Hippocampal formation (tissue), 2 donors: ENCODE measurements at places on chromosomes 3 and 15.
A peak's percentile ranks its signal among the peaks of the same experiment; 100 is the strongest.

- no peak for DNase-seq
Measured at GRCh38 chr3:135133905-135134683, 339.0 kb downstream of the EPHB1 start.

DNA sequence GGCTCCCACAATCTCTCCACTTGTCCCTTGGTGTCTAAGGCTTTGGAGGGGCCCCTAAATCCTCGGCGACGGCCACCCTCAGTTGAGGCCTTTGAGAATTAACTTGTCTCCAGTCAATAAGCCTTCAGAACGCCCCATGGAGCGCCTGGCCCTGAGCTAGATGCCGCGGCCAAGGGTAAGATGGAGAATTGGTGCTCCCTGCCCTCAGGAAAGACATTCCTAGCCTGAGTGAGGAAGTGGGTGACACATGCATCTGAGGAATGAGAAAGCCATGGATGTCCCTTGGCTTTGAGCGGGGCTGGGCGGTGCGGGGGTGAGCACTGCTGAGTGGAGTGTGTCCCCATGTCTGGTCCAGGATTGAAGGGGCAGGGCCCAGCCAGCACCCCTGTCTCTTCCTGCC, 13.3 kb downstream of the ITIH4 start:
- no peak for DNase-seq

- peak; percentile 87 for DNase-seq
Measured at GRCh38 chr3:119034256-119035013, at the start of gene IGSF11. IGSF11 (minus strand) TSS chr3:119034846; CDS start chr3:119034582, 264 bp downstream.

DNA sequence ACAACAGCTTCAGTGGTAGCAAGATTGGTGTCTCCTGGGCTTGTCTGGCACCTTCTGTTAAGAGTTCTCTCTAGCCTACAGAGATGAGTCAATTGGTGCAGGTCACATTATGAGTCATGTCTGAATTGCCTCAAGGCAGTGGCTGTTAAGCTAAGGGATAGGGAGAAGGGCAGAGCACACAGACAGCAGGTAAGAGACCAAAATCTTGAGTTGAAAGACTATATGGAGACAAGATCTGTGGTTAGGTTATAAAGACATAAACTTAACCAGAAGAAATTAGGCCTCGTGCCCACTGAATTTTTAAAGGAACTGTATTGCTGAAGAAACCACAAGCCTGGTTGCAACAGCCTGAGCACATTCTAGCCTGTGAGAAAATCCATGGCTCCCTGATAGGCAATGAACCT, 19.2 kb upstream of the KPNA1 start:
- DNase-seq = no peak

- DNase-seq = no peak
Measured at GRCh38 chr3:120473896-120474675, 23.3 kb upstream of the FSTL1 start.

GRCh38 chr15:45253330-45253729, 1.3 kb downstream of the SLC28A2 start:
- no peak for DNase-seq

DNA sequence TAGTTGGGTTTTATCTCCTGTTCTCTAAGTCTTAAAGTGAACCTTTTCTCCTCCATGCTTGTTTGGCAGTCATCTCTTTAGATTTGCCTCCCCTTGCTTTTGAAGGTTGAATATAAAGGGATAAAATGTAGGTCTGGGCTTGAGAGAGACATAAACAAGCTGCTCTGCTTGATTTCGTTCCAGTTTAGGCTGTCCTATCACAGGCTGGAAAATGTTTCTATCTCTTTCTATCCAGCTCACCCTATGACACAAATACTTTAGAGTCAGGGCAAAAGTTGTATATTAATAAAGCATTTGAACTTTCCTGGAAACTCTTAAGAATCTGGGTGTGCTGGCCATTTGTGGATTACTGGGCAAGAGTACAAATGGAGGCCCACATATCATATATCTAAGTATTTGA, 29.5 kb upstream of the ZBBX start:
- no peak for DNase-seq

DNA sequence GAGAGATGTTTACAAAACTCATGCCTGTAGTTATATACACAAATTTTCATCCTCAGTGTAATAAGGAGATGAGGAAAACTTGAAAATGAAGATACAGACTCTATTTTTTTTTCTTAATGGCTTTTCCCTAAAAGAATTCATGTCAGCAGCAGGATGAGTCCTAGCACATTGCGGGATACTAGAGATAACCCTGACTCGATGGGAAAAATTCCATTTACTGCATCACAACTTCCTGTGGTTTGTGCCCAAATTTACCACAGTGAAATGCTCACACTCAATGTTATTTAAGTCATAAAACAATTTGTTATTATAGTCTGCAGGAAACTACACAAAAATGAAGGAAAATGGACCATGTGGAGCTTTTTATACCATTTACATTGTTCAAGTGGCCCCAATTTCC, 581.9 kb upstream of the ZNF717 start:
- no peak for DNase-seq

DNA sequence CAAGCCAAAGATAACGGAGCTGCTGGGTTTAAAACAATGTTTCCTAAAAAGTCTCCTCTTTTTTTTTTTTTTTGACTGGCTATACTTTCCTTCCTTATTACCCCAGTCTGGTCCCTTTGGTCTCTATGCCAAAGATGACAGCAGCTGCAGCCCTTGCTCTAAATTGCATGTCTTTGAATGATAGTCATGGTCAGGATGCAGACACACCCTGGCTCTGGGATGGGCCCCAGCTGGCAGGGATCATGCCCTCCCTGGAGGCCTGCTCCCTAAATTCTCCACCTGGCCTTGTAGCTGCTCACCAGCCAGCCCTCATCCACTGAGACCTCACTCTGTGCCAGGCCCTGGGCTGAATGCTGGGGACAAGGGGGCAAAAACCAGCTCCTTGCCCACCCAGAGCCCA, 95.8 kb downstream of the MESD start:
- DNase-seq = no peak

- no peak for DNase-seq
Measured at GRCh38 chr3:141529717-141530414, 43.0 kb downstream of the RASA2 start.

GRCh38 chr3:27907148-27907547, 185.0 kb upstream of the EOMES start:
- DNase-seq = no peak

- DNase-seq = no peak
Measured at GRCh38 chr15:99719096-99719541, 14.1 kb downstream of the LYSMD4 start.

DNA sequence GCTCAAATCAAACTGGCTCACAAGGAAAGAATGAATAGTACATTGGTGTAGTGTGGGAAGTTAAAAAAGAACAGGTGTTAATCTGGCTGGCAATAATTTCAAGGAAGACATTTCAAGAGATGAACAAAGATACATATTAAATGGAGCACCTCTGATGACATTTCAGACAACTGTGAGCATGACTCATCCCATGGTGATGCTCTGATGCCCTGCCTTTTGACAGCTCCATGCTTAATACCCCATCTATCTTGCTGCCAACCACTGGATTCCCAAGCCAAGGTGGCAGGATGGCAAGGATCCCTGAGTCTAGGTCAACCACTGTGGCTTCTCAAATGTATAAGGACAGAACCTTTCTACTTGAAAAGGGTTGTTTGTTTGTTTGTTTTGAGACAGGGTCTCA, 29.3 kb downstream of the LRRC2 start:
- no peak for DNase-seq

GRCh38 chr3:105373383-105373782, 6.7 kb downstream of the ALCAM start:
- DNase-seq = no peak

DNA sequence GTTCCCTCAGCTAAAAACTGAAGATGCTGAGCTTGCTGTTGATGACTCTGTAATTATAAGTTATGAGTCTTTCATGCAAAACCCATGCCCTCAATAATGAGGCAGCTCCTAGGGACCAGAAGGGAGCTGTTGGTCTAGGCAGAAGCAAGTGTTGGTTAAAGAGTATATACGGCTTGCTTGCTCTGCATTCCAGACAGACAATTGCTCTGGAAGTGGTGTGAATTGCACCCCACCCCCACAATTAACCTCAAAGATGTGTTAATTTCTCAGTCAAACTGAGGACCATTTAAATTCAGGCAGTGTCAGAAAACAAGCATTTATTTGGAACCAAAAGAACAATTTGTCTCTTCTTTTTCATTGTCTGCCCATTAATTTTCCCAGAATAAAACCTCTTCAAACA, 163.5 kb upstream of the EOMES start:
- DNase-seq = no peak

- DNase-seq = no peak
Measured at GRCh38 chr3:24678021-24678420, 183.4 kb upstream of the THRB start.

- DNase-seq = no peak
Measured at GRCh38 chr15:58985443-58985842, 2.0 kb upstream of the RNF111 start.

GRCh38 chr3:76021376-76021775, 236.0 kb upstream of the ZNF717 start:
- DNase-seq = no peak

DNA sequence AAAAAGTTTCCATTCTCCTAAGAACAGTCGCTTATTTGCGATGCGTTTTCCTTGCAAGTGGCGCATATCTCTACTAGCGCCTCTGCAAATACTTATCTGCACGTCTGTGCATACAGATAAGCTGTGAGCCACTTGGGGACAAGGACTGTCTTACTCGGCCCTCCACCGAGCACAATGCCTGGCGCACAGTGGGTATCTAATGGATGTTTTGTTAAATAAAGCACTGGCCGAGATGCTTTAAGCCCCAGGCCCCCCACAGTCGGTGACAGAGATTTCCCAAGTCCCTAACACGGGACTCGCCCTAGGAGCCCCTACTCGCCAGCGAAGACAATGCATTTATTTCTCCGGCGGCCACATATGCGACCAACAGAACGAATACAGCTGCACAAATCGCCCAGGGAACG, 503 bp downstream of the HLTF start:
- peak; percentile 39 for DNase-seq

DNA sequence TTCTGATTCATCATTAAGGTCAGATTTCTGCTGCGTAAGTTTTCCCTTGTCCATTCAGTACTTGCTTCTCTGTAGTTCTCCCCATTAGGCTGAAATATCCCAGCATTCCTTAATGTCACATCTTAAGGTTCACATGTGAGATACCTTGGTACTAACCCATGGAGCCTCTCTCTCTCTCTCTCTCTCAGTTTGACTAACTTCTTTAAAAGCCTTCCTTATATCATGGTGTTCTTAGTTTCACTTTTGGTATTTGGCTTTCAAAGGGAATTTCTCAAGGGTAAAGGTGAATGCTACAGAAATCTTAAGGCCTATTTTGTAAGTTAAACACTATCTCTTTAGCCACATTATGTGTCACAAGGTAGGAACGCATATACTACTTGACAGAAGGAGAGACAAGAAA, 427.3 kb upstream of the ZNF717 start:
- DNase-seq = no peak

- no peak for DNase-seq
Measured at GRCh38 chr15:51126842-51127241, 32.1 kb upstream of the TNFAIP8L3 start.

DNA sequence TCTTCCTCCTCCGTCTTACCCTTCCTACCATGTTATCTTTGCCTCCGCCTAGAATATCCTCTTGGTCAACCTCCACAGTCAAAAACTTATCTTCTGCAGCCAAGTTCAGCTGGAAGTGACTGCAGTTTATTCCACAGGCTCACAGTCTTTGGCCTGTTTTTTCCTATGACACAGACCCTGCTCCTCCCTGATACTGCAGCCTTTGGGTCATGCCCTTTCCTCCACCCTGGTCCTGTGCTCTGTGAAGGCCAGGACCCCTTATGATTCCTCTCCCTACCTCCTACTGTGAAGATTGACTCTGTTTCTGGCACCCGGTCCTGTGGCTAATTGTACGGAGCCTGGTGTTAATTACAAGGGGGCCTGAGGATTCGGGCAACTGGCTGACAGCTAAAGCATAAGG, 49.3 kb upstream of the SCN5A start:
- DNase-seq = no peak

- DNase-seq = no peak
Measured at GRCh38 chr3:147360051-147360439, 46.3 kb downstream of the ZIC4 start.

DNA sequence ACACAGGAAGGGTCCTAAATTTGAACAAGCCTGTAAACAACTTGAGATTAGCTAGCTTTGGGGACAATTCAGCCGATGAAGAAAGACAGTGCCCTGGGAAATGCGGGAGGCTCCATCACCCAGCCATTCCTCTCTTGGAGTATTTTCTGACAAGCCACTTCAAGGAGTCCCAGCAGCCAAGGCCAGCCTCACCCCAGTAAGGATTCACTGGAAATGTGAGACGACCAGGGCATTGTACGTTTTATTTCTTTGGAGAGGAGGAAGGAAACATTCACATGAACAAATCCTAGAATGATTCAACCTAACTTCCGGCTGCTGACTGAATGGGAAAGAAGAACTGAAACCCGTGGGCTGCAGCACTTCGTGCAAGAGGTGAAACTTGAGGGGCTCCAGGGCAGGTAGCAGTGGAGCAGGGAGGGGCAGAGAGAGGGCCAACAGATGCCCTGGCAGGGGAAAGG, 116.4 kb upstream of the ARHGEF3 start:
- no peak for DNase-seq

- DNase-seq = no peak
Measured at GRCh38 chr15:52427804-52428203, 100.9 kb downstream of the MYO5A start.

DNA sequence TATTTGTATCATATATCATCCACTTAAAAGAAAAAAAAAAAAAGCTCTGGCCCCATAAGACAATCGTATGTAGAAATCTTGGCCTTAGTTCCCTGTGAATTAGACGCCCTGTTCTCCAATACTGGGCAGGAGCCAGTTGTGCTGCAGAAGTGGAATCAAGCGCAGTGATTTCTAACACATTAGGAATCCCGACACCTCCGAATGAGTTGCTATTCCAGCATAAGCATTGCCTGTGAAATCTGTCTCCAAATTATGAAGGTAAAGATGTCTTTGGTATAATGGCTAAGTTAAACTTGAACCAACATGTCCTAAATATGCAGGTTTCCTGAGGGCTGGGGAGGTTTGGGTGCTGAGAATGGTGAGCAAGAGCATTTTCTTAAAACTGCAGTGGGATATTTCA, 199.4 kb upstream of the ARRDC4 start:
- no peak for DNase-seq

DNA sequence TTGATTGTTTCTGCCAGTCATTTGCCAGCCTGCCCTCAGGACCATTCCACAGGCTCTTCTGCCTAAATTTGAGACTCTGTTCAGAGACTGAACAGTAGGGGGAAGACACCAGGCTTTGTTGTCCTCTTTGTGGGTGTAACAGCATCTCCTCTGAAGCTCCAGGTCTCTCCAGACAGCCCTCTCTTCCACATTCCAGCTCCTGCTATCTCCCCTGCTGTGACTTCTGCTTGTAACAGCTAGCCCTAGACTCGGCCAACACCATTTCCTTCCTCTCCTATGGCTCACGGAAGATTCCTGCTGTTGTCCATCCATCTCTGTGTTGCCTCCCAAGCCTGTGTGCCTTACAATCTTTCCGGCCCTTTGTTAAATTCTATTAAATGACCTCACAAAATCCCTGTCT, 40.2 kb downstream of the SUCLG2 start:
- no peak for DNase-seq
